Stimulated activated CD8-positive, alpha-beta memory T cell treated with anti-CD3 and anti-CD28 coated beads, Interleukin-2, amount 100 ng/mL, for 1 hour (primary cell): ENCODE measurements at places on chromosomes 6 and 20.

GRCh38 chr6:163289447-163289846 is 125.1 kb upstream of the QKI start:
- DNase-seq = no peak

- DNase-seq = no peak
Measured at GRCh38 chr6:35048631-35049083, 92.5 kb downstream of the TCP11 start.

DNA sequence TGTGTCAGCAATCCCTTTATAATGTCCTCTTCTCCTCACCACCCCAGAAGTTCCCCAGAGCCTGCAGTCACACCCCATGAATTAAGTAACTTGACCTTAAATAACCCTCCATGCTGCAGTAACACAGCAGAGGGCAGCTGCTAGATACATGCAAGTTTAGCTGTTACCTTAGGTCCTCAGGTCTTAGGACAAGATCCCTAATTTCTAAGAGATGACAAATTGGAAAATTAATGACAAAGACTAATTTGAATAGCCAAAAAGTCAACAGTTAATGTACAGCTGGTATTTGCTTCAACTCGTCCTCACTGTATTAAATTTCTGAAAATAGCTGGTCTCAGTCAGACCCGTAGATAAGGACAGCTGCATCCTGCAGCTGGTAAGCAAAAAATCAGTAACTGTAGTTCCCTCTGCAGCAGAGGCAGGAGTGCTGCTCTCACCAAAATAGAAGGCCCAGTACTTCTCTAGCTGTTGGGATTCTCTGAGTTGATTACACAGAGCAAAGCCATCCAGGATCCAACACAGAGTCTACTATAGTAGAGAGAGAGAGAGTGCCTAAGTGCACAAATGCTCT is 62.4 kb downstream of the TNFRSF21 start:
- no peak for DNase-seq

GRCh38 chr6:5818959-5819358 is 187.8 kb downstream of the NRN1 start:
- DNase-seq = no peak

- no peak for DNase-seq
Measured at GRCh38 chr20:18326990-18327389, 38.7 kb downstream of the ZNF133 start.

DNA sequence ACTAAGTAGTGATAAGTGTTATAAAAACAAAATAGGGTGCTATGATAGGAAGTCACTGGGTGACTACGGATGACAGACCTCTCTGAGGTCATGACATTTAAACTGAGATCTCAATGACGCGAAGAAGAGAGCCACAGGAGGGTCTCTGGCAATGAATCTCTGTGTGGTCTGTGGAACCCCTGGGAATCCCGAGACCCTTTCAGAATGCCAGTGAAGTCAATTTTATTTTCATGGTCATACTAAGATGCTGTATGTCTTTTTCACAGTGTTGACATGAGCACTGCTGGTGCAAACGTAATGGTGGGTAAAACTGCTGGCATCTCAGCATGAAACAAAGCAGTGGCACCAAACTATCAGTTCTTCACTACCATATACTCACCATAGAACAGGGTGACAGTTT is 155.0 kb downstream of the GJA10 start:
- DNase-seq = no peak

GRCh38 chr6:69704916-69705315 is 91.9 kb downstream of the LMBRD1 start:
- no peak for DNase-seq

DNA sequence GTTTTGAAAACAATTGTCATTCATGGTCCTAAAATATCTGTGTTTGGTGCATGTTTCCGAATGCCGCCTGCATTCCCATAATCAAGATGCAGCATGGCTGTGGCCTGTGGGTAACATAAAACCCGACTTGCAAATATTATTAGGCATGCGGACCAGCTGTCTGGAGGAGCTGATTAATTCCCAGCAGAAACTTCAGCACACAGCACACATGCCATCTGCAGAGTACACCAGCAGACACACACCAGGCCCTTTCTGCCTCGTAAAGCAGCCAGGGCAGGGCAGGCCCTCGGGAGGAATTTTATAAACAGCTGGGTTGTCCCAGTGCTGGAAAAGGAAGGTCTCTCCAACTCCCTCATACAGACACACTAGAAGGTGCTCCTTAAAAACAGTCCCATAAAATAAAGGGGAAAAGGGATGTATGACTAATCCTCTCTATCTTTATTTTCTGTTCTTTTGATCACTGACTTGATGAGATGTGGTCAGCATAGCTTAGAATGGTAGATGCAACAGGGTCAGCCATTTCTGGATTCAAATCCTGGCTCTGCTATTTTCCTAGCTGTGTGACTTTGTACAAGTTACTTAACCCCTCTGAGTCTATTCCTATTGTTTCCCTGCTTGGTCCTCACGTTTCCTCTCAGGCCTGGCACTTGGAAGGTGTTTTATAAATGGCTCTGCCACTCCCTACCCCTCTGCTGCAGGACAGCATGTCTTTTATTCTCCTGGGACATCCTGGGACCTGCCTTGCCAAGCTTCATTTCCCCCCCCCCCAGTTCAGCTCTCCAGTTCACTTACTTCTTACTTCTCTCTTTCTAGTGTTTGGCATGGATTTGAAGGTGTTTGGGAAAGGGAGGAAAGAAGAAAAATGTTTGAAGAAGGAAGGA is 85.9 kb upstream of the TRAF3IP2 start:
- no peak for DNase-seq

- no peak for DNase-seq
Measured at GRCh38 chr6:29925727-29926412, 16.5 kb upstream of the HLA-A start.

GRCh38 chr20:19868441-19868840 is 110.4 kb downstream of the RIN2 start:
- no peak for DNase-seq

- no peak for DNase-seq
Measured at GRCh38 chr6:22614547-22614946, 45.2 kb downstream of the HDGFL1 start.

GRCh38 chr6:139547122-139547776 is 172.8 kb upstream of the CITED2 start:
- DNase-seq = no peak

GRCh38 chr20:24771542-24772061 is 177.5 kb upstream of the CST7 start:
- DNase-seq = no peak

DNA sequence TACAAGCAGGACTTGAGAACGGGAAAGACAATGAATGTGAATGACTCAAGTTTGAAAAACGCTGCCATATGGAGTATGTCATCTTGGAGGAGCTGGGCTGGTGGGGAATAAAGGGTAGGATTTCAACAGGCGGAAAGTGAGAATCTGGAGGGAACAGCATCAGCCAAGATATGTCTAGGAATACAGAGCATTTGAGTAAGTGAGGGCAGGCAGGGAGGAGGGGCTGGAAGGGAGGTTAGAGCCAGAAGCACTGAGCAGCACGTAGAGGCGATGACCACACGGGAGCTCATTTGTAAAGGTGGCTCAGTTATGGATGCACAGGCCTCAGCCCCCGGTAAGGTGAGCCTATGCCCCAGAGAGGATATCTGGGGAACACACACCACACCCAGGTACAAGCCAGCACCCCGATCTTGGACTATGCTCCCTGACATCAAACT is 115.1 kb downstream of the ZMYND8 start:
- no peak for DNase-seq

GRCh38 chr20:53853111-53853713 is 217.2 kb downstream of the BCAS1 start:
- DNase-seq = no peak

DNA sequence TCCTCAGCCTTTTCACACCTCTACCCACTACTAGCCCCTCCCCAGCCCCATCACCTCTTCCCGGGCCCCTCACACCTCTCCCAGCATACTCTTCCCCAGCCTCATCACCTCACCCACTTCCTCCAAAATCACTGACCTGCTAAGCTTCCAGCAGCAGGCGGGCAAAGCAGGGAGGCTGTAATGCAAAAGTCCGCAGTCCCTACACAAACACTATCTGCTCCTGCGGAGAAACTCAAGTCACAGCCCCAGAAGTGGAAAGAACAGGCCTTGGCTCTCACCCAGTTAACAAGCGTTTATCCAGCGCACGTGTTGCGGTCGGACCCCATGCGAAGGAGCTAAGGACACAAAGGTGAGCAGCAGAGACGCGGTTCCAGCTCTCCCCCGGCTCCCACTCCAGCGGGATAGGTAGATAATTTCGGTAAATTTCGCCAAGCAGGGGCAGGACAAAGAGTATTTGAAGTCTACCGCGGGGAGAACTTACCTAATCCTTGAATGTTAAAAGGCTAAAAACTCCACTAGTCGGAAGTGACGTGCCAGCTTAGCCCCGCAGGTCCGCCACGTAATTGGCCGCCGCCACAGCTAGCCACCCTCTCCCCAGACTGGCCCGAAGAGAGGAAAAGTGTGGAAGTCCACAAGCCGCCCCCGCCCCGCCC is 728 bp upstream of the TRIM39 start:
- DNase-seq = peak; percentile 46

DNA sequence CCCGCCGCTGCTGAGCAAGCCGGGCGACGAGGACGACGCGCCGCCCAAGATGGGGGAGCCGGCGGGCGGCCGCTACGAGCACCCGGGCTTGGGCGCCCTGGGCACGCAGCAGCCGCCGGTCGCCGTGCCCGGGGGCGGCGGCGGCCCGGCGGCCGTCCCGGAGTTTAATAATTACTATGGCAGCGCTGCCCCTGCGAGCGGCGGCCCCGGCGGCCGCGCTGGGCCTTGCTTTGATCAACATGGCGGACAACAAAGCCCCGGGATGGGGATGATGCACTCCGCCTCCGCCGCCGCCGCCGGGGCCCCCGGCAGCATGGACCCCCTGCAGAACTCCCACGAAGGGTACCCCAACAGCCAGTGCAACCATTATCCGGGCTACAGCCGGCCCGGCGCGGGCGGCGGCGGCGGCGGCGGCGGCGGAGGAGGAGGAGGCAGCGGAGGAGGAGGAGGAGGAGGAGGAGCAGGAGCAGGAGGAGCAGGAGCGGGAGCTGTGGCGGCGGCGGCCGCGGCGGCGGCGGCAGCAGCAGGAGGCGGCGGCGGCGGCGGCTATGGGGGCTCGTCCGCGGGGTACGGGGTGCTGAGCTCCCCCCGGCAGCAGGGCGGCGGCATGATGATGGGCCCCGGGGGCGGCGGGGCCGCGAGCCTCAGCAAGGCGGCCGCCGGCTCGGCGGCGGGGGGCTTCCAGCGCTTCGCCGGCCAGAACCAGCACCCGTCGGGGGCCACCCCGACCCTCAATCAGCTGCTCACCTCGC is 1.5 kb downstream of the ARID1B start:
- peak; percentile 16 for DNase-seq

DNA sequence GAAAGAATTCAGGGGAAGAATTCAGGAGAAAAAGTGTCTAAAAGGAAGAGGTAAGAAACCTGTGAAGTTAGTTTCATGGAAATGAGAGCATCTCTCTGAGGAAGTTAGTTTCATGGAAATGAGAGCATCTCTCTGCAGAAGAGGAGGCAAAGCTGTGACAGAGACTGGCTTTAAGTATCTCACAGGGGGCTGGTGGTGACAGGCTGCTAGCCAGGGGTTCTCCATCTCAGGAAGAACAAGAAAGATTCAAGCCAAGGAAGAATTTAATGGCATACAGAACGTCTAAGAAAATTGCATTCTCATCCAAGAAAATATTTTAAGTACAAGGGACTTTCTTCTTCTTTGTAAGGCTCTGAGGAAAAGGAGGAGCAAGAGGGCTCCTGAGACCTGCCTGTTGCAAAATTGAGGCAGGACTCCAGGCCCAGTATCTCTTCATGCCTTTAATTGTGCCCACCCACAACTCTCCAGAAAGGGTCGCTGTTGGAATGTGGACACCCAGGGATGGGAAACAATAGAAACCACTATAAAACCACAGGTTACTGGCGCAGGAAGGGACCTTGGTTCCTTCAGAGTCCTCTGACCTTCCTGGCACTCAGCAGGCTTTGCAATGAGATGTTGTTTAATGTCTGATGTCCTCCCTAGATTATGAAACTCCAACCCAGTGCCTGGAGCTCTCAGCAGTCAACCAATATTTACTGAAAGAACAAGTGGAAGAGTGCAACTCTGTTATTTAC is 136.8 kb downstream of the FNDC1 start:
- no peak for DNase-seq

DNA sequence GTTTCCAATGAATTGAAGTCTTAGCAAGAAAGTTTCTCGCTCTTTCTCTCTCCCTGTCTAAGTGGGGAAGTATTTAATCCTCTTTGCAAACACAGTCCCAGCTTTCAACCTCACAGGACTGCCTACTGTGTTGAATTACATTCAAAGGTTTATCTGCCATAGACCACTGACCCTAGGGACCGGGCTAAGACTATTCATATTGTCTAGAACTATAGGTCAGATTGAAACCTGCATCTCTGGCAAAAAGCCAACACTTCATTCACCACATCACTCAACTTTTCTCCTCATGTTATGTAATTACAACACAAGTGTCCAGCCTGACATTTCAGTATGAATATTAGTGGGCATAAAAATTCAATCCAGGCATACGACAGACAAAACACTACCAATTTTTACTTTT is 314.7 kb upstream of the RSPO3 start:
- no peak for DNase-seq

DNA sequence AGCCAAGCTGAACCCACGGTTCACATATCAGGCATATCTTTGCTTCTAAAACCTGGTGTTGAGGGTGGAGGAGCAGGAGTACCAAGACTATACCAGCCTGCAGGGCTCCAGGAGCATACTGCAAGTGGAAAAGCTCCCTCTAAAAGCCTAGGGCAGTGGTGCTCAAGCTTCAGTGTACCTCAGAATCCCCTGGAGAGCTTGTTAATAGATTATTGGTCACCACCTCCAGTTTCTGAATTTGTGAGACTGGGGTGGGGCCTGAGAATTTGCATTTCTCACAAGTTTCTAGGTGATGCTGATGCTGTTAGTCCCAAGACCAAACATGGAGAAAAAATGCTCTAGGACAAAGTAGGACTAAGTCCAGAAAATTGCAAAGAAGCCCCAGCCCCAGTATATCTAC is 65.4 kb downstream of the FILIP1 start:
- DNase-seq = no peak

DNA sequence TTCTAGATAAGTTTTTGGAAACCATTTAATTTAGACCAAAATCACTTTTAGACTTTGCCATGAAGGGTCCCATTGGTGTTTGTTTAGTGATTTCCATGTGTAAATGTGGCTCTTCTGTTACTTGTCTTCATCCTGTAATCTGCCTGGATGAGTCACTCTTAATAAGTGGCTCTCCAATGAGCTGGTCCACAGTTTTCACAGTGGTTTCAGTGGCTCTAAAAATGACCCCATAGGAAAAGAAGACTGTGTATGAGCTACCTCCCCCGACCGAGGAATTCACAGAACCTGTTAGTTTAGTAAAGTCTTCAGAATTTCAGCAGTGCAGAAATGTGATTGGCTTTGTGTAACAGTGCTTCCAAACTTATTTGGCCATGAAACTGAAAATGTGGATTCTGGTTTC is 492.0 kb upstream of the MARCKS start:
- no peak for DNase-seq

DNA sequence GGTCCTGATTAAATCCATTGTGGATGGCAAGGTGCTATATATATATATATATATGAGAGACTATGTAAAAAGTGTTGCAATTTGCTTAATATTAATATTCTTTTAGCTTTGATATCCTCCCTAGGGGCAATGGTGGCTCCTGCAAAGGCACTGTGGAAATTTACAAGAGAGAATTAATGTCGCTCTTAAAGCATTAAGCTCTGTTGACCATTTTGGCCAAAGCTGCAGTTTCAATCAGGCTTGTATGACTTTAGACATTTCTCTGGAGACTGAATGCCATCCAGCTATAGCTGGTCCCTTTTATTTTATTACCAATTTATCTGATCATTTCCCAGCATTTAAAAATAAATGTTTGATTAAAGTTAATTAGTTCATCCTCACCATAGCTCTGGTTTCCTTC is 155.3 kb downstream of the JARID2 start:
- DNase-seq = no peak
